ENCODE measurements at places on chromosomes 13 and 19.

- no peak for DNase-seq
Observed at GRCh38 chr19:51181377-51181912, 39.3 kb downstream of the SIGLEC7 start.

- no peak for DNase-seq
Observed at GRCh38 chr13:66661336-66661735, 568.8 kb downstream of the PCDH9 start.

DNA sequence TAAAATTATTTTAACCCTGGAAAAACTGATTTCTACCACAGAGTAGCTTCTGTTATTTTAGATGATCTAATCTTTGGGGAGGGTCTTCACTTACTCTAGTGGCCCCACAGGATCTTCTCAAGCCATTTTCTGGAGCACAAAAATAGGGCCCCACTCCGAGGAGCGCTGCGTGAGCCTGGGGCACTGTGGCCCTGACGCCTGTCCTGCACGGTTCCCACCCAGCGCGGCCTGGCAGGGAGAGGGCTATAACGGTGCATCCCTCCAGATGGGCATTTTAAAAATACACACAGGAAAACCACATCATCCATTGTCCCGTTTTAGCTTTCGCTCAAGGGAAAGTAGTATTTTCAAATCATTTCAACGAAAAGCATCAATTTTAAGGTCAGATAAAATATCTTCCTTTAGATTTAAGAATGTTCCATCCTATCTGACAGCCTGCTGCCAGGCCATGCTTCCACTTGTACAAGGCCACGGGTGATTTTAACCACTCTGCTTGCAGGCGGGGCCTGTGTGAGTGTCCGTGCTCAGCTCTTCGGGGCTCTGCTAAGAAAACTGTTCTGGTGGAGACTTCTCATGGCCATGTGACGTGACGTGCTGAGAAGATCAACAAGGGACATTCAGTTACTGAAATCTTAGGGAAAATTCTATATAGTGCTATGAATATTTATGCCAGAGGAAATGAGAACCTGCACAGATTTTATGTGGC is 683.8 kb upstream of the SGCG start:
- no peak for DNase-seq

- DNase-seq = no peak
Observed at GRCh38 chr13:79392882-79393563, 13.0 kb downstream of the RBM26 start.

DNA sequence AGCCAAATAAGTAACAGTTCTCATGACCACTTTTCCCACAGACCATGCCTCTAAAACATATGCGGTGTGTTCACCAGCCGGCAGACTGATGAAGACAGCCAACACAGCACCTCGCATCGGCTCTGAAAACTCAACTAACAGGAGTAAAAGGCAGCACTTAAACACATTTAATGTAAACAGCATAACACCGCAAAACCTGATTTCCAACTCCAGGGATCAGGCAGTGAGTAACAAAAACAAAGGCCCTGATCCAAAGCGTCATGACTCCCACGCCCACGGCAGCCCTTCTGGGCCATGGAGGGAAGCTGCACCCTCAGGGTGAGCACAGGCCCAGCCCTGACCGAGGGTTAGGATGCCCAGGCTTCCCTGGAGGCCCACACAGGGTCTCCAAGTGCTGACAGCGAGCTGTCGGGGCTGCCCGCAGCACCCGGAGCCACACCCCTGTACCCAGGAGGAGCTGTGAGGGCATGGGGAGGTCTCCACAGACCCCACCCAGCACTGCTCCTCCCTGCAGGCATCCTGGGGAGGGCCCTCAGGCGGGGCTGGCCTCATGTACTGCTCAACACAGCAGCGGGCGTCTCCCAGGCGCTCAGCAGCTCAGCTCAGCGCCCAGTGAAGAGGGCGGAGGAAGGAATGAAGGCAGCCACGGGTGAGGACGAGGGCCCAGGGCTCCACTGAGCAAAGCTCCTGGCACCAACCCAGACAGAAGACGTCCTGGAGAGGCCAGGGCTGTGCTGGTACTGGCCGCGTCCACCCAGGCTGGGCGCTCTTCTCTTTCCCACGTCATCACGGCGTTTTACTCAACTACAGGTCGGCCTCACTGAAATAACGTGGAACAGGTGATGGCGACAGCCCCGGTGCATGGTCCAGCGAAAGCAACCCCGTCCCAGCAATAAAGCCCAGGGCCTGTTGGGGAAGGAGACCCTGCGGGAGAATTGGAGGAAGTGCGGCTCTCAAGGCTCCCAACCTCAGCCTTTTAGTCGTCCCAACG is 53.7 kb downstream of the RASA3 start:
- no peak for DNase-seq

DNA sequence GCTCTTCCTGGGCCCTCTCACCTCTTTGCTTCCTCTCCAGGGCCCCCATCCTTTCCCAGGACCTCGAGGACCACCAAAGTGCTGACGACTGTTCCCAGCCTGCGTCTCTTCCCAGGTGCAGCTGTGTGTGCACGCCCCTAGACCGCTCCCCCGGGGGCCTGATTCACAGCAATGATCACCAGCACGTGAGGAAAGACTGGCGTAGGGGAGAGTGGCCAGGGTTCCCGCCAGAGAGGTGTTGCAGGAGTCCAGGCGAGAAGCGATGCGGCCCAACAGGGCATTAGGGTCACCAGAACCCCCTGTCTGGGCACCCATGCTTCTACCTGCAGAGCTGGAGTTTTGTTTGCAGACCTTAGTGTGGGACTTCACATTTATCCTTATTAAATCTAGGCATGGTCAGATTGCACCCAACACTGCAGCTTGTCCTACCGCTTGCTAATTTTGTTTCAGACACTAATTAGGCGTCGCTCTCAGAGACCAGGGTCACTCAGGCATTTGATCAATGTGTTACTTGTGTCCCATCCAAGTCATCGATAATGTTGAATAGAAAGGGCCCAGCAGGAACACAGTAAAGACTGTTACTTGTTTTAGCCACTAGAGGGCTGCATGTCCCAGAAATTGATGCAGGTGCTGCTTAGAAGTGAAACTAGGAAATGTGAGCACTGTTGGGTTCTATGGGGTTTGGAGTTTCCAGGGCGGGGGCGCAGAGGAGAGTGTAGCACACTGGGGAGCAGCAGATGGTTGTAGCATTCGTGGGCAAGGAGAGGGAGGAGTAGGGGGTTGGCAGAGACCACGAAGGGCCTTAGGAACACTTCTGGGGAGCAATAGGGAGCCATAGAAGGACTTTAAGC is 53.2 kb downstream of the CDADC1 start:
- peak; percentile 76 for DNase-seq

GRCh38 chr19:13920940-13921747 is 15.1 kb downstream of the CC2D1A start:
- peak; percentile 69 for DNase-seq

GRCh38 chr19:43534816-43535761 is 2.1 kb downstream of the ZNF575 start:
- peak; percentile 57 for DNase-seq

- no peak for DNase-seq
Observed at GRCh38 chr13:101178406-101178805, 237.9 kb downstream of the NALCN start.

DNA sequence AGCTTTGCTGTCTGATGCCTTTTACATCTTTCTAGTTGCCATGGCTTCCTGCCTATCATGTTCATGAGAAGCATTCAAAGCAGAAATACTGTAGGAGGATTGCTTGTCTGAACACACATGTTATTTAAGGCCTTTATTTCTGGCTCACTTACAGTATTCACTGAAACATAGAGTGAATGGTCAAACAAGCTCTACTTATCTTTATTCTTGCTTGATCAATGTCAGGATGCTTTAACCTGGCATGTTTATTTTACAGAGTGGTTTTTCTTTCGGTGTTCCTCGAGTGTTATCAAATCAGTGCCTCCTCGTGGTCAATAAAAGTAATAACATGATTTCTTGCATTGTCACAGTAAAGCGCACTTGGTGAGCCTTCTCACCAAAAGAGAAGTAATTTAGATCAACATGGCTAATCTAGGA is 73.5 kb upstream of the PCDH17 start:
- DNase-seq = no peak

DNA sequence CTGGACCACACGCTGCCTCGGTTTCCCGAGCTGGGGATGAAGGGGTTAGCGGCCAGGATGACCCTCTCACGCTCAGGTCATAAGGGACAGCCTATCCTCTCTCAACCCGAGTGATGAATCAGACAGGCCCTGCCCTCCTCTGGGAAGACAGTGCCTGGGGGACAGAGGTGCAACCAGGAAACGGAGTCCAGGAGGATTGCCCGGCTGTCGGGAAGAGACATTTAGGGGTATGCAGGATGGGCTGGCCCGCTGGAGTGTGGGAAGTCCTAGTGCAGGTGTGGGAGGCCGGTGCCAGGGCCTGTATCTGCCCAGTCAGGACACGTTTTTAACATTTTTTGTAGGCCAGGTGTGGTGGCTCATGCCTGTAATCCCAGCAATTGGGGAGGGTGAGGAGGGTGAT is 8.3 kb downstream of the LSM7 start:
- no peak for DNase-seq

DNA sequence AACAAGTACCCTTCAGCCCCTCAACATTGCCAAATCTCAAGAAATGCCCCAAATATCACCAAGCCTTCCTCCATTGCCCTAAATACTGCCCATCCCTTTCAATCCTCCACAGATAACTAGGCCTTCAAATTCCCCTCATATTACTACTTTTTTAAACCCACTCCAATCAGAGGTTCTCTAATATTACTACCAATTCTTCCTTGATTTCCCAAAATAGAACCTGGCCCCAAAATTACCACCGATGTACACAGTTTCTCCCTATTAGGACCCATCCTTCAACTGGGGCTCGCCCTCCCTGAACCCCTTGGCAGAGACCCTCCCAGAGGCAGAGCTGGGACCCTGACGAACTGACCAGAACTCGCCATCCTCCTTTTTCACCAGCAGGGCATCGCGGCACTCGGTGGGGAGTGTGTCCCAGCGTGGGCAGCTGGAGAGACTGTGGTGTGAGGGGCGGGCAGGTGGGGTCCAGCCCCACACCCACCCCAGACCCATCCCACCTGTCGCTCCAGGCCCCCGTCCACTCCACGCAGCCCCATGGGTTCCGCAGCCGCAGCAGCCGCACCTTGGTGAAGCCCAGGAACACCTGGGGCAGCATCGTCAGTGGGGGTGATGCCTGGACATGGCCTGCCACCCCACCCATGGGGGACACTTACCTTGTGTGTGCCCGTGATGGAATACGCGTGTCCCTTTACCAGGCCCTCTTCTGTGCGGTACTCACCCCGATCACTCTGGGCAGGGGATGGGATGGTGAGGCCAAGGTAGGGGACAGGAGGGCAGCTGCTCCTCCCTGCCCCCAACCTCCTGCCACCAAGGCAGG is 6.1 kb downstream of the CAPN12 start:
- DNase-seq = no peak

GRCh38 chr13:36872621-36873020 is 47.4 kb downstream of the SMAD9 start:
- no peak for DNase-seq

GRCh38 chr13:105336706-105337576 is 1198.5 kb downstream of the EFNB2 start:
- DNase-seq = no peak

GRCh38 chr13:114151565-114152284 is 19.3 kb upstream of the RASA3 start:
- no peak for DNase-seq

DNA sequence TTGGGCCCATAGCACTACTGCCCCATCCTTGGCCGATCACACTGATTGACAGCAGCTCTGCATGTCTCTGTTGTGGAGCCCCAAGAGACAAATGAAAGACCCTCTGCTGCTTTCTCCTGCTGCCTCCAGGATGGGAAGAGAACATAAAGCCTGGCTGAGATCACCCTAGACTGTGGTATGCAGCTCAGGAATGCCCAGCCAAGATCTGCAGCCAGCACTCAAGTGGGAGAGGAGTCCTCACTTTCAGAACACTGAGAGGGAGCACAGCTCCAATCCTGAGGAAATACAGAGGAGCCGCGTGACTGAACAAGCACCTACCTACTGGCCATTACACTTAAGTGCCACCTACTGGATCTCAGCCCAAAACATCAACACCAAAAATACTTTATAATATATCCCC is 203.0 kb downstream of the POSTN start:
- DNase-seq = no peak

GRCh38 chr19:8566855-8567254 is 10.4 kb downstream of the MYO1F start:
- no peak for DNase-seq

GRCh38 chr13:49395451-49395865 is 48.4 kb downstream of the CAB39L start:
- DNase-seq = no peak

- DNase-seq = no peak
Observed at GRCh38 chr19:32831611-32832010, 38.0 kb downstream of the SLC7A9 start.

DNA sequence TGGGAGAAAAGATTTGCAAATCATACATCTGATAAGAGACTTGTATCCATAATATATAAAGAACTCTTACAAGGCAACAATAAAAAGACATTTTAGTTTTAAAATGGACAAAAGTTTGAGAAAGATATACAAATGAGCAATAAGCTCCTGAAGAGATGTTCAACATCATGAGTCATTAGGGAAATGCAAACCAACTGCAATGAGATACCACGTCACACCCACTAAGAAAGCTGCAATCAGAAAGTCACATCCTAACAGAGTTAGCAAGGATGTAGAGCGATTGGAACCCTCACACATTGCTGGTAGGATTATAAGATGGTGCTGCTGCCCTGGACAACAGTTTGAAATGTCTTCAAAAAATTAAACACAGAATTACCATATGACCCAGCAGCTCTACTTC is 50.3 kb downstream of the GSX1 start:
- DNase-seq = no peak

DNA sequence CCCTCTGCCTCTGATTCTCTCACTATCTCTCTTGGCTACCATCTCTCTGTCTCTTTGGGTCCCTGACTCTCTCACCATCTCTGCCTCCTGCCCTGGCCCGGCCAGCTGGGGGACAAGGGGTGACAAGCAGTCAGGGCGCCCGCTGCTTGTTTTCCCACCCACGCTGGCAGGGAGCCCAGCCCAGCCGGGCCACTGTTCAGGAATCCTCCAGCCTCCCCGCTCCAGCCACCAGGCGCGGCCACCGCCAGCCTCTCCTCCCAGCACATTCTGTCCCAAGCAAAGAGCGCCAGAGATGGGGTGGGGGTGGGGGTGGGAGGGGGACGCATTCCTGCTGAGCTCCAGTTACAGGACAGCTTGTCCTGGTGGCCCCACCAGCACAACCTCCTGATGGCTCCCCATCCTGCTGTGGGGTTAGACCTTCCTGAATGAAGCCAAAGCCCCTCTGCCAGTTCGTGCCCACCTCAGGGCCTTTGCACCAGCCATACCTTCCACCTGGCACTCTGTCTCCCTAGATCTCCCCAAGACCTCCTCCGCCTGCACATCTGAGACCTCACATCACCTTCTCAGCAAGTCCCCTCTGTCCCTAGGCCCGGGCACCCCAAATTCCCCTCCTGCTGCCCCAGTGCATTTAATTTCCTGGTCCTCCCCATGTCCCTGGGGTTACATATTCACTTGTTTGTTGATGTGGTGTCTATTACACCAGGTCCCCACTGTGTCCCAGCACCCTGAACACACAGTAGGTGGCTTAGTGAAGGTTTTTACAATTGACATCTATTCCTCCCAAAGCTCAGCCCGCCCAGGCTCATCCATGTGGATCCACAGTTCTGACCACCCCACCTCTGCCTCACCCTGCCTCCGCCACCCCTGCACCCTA is 12.5 kb downstream of the ARRDC2 start:
- DNase-seq = no peak

- no peak for DNase-seq
Observed at GRCh38 chr13:30829145-30829832, 76.8 kb upstream of the MEDAG start.

Measured in stimulated activated effector memory CD8-positive, alpha-beta T cell treated with anti-CD3 and anti-CD28 coated beads, Interleukin-12 subunit alpha, Interleukin-12 subunit beta, amount 100 ng/mL, for 72 hours (primary cell).